CD4-positive, CD25-positive, alpha-beta regulatory T cell (primary cell): ENCODE measurements at places on chromosomes 3 and 15. TPM values are rescaled to one million over a fixed set of nuclear protein-coding genes. Genes with fewer than 3 reads are reported as not detected.

Gene LYZL4
- polyA plus RNA-seq, result not detected

Gene FSIP1
- 0.20 TPM for polyA plus RNA-seq

Gene DUSP7
- polyA plus RNA-seq, result 3.5 TPM

Gene ANKUB1
- polyA plus RNA-seq, result not detected

Gene GABRA5
- not detected for polyA plus RNA-seq

Gene SH2D7
- polyA plus RNA-seq, result not detected

Gene CCDC33
- polyA plus RNA-seq, result not detected

Gene GHRL
- 0.47 TPM for polyA plus RNA-seq

Gene SV2B
- polyA plus RNA-seq, result not detected

Gene FES
- 0.13 TPM for polyA plus RNA-seq

Gene ISLR2
- not detected for polyA plus RNA-seq

Gene SLC6A1
- not detected for polyA plus RNA-seq

Gene PIAS1
- polyA plus RNA-seq, result 140 TPM

Gene ALDH1A2
- not detected for polyA plus RNA-seq

Gene DNAH1
- polyA plus RNA-seq, result 0.49 TPM

Gene GOLGA8J
- polyA plus RNA-seq, result not detected

Gene POPDC2
- 2.4 TPM for polyA plus RNA-seq

Gene CFAP100
- not detected for polyA plus RNA-seq

Gene OIP5
- 0.94 TPM for polyA plus RNA-seq

Gene RNF13
- polyA plus RNA-seq, result 136 TPM

Gene TRAT1
- 125 TPM for polyA plus RNA-seq

Gene IL20RB
- 0.23 TPM for polyA plus RNA-seq

Gene UPK1B
- not detected for polyA plus RNA-seq

Gene ARRDC4
- 0.34 TPM for polyA plus RNA-seq

Gene HESX1
- polyA plus RNA-seq, result not detected

Gene FAM131A
- polyA plus RNA-seq, result 2.0 TPM

Gene PRR20G
- not detected for polyA plus RNA-seq

Gene CCR8
- 61.6 TPM for polyA plus RNA-seq

Gene THRB
- polyA plus RNA-seq, result not detected
